ENCODE measurements at places on chromosomes 5 and 9. TPM values are rescaled to one million over a fixed set of nuclear protein-coding genes. Genes with fewer than 3 reads are reported as not detected.

The LRRC70 gene
- total RNA-seq, result 8.0 TPM

The FOXD4 gene
- 0.40 TPM for total RNA-seq

The ARL10 gene
- 2.1 TPM for total RNA-seq

The SEMA4D gene
- total RNA-seq, result 29.6 TPM

The TCF7 gene
- 8.1 TPM for total RNA-seq

The EPB41L4A gene
- 42.6 TPM for total RNA-seq

The RAI14 gene
- total RNA-seq, result 23.5 TPM

The ADRA1B gene
- total RNA-seq, result 3.0 TPM

The PCAT7 gene
- total RNA-seq, result not detected
